Hepatocyte (in vitro differentiated cells): ENCODE measurements at places on chromosomes 11 and 22.
A peak's percentile ranks its signal among the peaks of the same experiment; 100 is the strongest.

GRCh38 chr11:38710262-38710661 lies 2112.2 kb upstream of the RAG2 start:
- no peak for DNase-seq

DNA sequence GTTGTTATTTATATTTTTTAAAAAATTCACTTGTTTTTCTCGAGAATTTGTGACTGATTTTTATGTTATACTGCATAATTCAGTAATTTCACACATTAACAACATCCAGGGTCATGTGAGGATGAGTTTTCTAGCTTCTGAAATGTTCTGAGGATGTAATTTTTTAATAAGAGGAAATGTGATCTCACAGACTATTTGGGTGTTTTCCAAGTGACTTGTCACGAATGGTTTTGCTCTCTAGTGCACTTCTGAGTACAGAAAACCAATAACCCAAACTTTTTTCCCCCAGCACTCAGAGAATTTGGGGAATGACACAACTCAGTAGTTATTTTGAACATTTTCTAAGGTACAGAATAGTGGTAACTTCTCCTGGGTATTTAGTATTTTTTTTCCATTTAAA lies 821.1 kb upstream of the ARHGAP42 start:
- DNase-seq: no peak

DNA sequence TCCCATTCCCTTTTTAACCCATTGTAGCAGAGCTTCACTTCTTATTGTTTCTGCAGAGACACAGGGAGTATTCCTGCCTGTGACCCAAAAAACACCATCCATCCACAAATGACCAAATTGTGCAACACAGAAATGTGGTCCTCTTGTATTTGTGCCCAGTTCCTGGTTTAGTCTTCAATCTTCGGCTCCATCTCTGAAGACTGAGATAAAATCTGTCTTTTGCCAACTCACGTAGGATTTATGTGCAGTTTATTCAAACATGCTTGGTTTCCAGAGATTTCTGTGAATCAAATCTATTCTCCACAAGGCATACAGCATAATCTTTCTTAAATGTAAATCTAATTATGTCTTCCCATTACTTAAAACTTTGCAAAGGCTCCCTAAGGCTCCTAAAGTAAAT lies 307.0 kb downstream of the AASDHPPT start:
- DNase-seq: no peak

GRCh38 chr11:8089791-8090510 lies 8.9 kb downstream of the TUB start:
- no peak for DNase-seq

DNA sequence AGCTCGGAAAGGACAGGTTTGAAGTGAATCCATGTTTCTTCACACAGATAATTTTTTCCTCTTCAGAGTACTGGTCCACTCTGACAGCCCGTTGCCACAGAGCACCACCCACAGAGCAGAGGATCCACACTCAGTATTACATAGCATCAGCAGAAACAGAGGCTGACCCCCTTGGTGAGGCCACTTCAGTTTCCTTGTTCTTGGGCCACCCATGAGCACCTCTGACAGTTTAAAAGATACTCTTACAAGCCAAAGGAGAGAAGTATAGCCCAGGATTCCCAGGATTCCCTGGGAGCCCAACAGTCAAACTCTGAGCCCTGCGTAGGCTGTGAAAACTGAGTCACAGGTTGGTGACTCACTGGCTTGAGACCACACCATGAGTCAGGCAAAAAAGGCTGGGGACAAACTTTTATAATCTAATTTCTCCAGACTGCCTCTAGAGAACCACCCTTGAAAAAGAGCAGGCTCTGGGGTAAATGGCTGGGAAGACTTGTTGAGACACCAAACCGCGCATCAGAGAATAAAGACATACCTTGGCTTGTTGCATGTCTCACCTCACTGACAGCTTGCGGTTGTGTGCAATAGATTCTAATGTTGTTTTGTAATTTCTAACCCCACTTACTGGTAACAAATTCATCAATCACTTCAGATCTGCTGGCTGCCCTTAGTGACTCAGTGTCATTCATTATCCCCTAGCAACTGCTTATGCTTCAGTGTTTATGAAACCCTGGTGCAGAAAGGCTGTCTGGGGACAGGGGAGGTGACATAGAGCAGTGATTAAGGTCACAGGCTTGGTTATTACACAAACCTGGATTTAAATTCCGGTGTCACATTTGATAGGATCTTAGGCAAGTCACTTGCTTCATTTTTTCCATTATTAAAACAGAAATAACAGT lies 56.9 kb upstream of the PRSS23 start:
- DNase-seq: peak; percentile 82
